Stimulated activated CD4-positive, alpha-beta T cell treated with anti-CD3 and anti-CD28 coated beads, Interleukin-2, amount 100 ng/mL, for 48 hours (primary cell): ENCODE measurements at places on chromosomes 7 and 10.

- no peak for DNase-seq
Measured at GRCh38 chr7:31111109-31111451, 59.0 kb downstream of the ADCYAP1R1 start.

DNA sequence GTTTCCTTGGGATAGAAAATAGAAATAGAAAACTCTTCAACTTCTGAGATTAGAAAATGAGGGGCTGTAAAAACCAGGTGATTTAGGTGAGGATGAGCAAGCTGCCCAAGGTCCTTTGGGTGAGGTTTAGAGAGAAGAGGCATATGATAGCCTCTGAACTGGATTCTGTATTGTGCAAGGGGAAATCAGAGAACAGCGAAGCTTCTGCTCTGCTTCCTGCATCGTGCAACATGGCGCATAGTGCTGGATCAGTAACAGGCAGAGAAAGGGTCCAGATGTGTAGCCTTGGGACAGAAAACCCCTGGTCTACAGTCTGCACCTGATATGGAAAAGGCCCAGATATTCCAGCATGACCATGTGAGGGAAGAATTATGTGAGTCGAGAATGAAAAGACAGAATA is 121.7 kb downstream of the MBL2 start:
- DNase-seq = no peak

GRCh38 chr7:79820387-79820786 is 314.2 kb upstream of the GNAI1 start:
- DNase-seq = no peak

- DNase-seq = no peak
Measured at GRCh38 chr7:42138691-42139090, 98.3 kb downstream of the GLI3 start.

DNA sequence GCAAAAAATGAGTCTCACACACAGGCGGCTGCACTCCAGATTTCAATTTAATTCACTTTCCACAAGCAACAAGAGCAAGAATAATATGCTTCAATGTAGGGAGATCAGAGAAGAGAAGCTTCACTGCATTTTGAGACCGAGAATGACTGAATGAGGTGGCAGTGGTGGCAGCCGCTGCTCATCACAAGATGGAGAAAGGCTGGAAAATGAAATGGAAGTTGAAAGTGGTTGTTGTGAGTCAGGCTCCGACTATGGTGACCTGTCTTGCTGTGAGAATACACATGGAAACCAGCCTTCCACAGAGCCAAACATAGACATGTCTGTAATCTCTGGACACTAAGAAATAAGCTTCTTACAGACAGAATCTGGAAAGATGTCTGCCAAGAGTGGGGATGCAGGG is 499.6 kb upstream of the LRRN3 start:
- no peak for DNase-seq

DNA sequence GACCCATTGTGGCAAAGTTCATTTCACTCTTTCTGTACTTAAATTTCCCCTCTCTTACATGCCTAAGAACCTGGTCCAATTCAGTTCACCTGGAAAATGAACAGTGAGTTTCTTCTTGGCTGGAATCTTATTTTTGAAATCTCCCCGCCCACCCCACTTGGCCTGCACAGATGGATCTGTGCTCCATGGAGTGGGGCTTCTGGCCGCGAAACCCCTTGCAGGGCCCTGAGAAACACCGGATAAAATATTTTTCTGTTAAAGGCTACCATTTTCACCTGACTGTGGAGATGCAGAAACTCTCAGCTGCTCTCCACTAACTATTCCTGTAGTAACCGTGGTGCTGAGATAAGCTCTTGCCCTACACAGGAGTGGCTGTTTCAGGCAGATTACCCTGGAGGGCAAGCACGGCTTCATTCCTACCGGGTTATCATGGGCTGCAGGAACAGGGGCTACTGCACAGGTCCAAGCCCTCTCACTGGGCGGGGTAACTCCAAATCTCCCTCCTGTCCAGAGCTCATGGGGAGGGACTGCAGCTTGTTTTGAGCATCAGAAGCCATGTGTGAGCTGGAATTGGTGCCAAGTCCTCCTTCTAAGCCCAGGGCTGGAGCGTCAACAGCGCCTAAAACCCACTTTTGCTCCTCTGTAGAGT is 118.9 kb downstream of the PRPF18 start:
- no peak for DNase-seq

- no peak for DNase-seq
Measured at GRCh38 chr10:30018496-30018895, 40.9 kb downstream of the JCAD start.

DNA sequence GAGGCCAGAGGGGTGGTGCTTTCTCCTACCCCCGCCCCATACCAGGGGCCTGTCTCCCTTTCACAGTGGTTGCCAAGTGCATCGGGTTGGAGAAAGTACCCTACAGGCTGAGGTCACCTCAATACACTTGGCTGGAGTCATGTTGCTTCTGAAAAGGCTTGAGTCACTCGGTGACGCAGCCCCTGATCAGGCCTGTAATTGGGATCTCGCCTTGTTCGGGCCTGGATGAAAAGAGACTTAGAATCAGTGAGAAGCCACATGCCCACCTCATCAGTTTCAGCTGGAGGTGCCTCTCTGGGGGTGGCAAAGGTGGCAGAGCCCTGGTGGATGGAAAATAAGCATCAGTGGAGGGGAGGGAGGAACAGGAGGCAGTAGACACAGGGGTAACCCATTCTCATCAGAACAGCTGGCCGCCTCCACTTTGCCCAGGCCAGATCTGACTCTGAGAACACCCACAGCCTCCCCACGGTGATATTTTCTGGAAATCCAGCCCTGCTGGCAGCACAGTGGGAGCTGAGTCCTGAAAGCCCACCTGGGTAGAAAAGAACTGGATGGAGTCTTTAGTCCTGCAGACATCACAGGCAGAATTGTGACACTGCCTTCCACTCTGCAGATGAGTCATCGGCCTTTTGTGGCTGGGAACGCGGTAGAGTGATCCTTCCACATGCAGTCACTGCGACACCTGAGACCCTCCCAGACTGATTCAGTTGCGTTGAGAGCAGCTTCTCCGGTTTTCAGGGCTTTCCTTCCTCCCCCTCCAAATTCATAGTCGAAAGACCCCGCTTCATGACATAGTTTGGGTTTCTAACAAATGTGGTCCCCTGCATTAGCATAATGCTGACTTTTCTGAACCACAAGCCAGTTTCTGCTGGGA is 108.0 kb downstream of the GRK5 start:
- peak; percentile 55 for DNase-seq

GRCh38 chr10:30697806-30698205 is 68.3 kb upstream of the LYZL2 start:
- DNase-seq = no peak

DNA sequence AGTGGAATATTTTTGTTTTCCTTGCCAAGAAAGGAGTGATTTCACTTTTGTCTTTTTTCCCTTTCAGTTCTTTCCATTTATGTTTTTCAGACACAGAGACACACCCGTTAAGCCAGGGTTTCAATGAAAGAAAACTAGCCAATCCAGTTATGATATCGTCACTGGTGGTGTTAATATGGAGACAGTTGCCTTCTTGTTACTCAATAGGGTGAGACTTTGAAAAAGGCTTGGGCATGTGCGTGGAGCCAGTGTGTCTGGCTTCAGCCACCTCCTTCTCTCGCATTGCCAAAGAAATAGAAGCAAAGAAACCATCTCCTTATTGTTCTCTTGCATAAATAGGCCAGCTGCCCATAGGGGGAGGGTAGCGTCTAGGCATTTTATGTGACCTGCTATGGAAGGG is 84.1 kb upstream of the DLX6 start:
- DNase-seq = no peak

- DNase-seq = no peak
Measured at GRCh38 chr7:12030116-12030515, 181.0 kb upstream of the TMEM106B start.

DNA sequence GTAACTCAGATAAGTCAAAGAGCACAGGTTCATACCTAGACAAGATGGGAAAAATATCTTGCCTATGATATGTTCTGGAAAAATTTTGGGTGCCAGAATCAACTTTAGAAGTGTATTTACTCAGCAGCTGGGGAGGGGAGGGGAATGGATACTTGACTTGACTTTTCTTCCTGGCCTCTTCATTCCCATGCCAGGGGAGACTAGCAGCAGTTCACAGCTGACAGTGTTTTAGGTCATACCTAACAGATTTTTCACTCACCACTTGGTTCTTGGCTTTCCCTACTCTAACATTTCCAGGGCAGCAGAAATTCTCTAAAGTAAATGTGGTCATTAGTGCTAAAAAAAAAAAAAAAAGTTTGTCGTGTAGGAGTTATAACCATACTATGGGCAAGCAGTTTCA is 46.3 kb downstream of the TAS2R16 start:
- no peak for DNase-seq

DNA sequence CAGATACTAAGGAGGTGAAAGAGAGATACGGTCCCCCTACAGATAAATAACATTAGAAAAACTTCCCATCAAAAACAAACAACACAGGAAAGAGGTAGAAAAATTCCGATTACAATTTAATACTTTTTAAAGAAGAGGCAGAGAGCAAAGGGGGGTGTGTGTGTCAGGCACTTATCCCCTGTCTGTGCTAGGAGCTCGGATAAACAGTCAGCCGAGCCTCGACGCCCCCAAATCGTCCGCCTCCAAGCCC is 3.6 kb downstream of the PAX2 start:
- no peak for DNase-seq

DNA sequence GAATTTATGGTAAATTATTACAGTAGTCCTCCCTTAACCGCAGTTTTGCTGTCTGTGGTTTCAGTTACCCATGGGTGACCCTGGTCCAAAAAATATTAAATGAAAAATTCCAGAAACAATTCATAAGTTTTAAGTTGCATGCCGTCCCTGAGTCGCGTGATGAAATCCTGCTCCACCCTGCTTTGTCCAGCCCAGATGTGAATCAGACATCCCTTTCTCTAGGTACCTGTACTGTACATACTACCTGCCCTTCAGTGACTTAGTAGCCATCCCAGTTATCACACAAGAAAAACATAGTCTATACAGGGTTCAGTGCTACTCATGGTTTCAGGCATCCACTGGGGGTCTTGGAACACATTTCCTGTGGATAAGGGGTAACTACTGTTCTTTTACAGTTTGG is 20.5 kb upstream of the RHEB start:
- DNase-seq = no peak

DNA sequence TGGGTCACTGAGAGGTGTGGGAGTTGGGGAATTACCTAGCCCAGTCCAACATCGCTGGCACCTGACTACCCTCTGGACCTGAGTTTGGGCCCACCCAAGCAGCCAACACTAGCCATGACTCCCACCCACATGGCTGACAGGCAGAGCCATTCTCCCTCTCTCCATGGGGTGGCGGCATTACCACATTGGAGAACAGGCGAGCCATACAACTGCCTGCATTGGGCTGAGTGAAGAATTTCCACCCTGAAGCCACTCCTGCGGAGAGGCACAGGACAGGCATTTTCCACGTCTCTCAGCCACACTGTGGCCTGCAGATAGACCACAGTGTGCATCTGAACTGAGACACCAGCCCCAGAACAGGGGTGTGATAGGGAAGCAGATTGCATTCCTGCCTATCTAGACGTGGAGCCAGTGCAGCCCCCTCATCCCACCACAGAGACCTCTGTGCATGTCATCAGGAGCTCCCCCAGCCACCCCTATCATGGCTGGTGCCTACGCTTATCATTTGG is 58.2 kb upstream of the ANTXRL start:
- DNase-seq = peak; percentile 60

DNA sequence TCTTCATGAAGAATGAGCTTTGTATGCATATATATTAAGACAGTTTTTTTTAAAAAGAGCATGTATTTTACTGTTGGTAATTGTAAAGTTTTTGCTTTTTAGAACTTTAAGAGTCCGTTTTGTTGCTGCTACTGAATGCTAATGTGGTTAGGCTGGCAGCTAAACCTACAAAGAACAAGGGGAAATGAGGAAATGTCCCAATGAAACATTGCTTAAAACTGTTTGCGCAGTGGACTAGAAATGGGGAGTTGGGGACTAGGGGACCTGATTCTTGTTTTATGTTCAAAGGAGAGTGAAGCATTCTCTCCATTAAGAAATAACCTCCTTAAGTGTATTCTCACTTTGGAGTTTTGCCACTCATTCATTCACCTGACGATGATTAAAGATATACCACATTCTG is 5.7 kb downstream of the NRF1 start:
- DNase-seq = no peak

DNA sequence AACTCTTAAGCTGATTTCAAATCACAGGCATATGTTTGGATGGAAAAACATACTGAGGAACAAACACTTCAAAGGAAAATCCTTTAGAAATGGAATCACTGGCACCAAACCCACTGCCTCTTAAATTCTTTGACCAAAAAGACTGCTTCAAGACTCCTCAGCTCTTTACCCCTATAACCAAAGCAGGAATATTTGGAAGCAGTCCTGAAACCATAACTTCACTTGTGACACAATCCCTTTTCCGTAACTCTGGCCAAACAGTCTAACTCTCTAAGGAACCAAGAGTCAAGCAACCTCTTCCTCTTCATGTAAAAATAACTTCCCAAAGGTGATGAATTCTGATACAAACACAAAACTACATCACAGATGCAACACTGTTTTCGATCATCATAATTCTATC is 104.3 kb downstream of the MTERF1 start:
- no peak for DNase-seq

GRCh38 chr10:81950358-81950757 is 75.4 kb downstream of the NRG3 start:
- no peak for DNase-seq

DNA sequence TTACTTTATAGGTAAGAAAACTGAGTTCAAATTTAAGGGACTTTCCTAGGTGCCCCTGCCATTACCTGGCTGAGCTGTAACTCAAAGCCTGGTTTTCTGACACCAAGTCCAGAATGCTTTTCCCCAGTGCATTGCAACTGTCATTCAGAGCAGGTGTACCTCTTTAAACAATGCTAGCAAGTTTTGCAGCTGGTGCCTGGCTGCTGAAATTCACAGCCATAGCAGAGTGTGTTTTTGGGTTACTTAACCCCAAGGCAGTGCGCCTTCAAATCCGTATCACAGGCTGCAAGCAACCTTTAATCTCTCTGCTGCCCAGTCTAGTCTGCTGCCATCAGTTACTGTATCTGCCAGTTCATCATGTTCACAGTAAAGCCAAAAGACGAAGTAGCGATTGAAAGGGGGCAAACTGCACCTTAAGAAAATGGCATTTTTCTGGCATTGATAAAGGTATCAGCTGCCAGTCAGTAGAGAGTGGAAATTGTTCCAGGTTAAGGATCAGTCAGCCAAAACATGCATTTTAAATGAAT is 265.4 kb downstream of the CSTF2T start:
- no peak for DNase-seq

GRCh38 chr7:30284298-30285066 is at the start of gene ZNRF2:
ZNRF2 (plus strand) TSS chr7:30284597; CDS start chr7:30285358, 761 bp downstream.
- DNase-seq = peak; percentile 96

- DNase-seq = no peak
Measured at GRCh38 chr10:111593578-111593977, 516.7 kb downstream of the ADRA2A start.
